ENCODE measurements at places on chromosomes 1 and 21.
A peak's percentile ranks its signal among the peaks of the same experiment; 100 is the strongest.

DNA sequence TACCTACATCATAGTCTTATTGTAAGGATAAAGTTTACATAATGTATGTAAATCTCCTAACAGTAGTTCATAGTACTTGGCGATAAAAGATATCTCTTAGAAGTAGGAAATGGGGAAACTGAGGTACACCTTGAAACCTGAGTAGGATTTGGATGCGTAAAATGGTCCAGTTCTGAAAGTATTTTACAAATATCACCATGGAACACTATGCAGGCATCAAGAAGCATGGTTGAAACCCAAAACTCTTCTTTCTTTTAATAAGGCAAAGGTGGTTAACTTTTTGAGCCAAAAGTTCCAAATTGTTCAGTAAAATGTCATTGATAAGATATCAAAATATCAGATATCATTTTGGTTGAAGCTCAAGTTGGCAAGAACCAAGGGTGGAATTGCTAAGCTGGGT is 46.0 kb downstream of the ROR1 start:
- DNase-seq, result no peak

GRCh38 chr21:46269466-46269865 is 15.9 kb downstream of the MCM3AP start:
- no peak for DNase-seq

DNA sequence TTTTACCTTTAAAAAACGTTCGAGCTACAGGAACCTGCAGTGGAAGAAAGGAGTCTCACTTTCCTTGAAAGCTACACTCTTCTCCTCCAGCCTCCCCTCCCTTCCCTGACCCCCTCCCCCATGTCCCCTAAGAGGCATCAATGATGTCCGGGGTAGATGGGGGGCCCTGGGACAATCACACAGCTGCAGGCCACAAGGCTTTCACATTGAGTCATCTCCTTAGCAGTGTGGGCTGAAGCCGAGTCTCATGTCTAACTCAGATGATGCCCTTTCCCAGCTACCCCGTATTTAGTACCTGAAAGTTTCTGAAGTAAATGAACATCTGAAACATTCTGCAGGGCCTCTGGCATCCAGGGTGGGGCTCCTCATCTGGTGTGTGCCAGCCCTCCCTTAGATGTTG is 6.3 kb upstream of the GPR25 start:
- no peak for DNase-seq

DNA sequence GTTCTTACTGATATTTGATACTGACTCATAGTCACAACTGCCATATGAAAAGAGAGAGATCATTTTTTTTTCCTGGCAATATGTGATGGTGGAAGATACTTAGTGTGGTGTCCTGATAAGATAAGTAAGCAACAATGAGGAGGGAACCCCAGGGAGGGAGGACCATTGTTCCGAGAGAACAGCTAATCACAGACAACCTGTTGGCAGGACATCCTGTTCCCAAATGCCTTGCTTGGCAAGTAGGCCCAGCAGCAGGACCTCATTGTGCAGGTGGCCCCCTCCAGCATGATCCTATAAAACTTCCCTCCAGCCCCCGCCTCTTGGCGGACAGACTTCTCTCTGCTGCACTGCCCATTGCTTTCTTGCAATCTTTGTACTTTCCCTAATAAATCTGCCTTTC is 329.4 kb upstream of the CHRM3 start:
- no peak for DNase-seq

- peak; percentile 87 for DNase-seq
Measured at GRCh38 chr1:215631489-215631888, 64.4 kb downstream of the KCTD3 start.

GRCh38 chr1:47853059-47853458 is 144.1 kb downstream of the TRABD2B start:
- no peak for DNase-seq

DNA sequence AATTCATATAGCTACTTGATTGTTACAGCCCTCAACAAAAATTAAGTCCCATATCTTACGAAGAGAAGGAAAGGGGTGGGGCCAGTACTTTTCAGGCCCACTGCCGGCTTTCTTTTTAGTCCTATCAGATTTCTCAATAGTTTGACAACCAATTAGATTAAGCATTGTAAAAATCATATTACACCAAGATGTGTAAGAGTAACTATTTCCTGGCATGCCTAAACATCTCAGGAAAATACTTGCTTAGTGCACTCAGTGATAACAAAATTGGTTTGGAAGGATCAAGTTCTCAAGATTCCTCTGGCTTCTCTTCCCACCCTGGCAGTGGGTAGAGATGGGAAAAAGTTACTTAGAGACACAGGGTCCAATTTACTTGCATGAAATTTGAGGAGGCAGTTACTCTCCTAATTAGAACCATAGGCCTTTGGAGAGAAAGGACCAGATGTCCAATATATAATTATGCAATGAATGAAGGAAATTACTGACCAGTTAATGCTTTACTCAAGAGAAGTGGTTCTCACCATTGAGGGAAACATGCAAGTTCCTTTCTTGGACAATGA is 30.1 kb downstream of the STPG1 start:
- no peak for DNase-seq

DNA sequence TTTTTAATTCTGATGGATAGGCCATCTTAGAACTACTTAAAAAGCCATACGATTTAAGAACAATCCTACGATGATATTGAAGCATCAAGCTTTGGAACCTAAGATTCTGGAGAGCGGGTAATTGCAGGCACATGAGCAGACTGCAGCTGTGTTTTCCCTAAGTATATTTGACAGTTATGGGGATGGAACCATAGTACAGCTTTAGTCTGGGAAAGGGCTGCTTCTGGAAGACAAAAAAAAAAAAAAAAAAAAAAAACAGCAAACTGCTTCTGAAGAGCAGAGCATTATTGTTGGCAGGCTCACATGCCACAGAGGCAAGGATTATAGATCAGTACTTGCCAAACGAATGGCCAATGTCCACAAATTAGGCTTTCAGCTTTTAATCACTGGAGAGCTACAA is 1618.7 kb downstream of the AMY1C start:
- DNase-seq, result no peak

DNA sequence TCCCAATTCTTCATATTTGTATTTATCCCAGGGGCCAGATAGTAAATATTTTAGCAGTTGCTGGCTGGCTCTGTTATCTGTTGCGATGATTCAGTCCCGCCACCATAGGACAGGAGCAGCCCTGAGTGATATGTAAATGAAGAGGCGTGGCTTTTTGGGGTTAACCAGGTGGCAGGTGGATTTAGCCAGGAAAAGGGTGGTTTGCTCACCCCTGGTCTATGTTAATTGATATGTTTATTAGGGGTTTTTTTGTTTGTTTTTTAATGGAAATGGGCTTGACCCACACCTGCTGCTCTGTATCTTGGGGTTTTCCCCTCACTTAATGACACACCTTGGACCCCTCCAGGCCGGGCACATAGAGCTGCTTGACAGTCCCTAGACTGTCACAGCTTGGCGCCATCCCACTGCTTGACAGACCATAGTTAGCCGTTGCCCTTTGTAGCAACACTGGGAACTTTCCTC is 62.8 kb downstream of the PIK3CD start:
- DNase-seq, result no peak

Measured in NCI-H2171 (cell line).